ENCODE measurements at places on chromosomes 4 and X. TPM values are rescaled to one million over a fixed set of nuclear protein-coding genes. Genes with fewer than 3 reads are reported as not detected.

DNA sequence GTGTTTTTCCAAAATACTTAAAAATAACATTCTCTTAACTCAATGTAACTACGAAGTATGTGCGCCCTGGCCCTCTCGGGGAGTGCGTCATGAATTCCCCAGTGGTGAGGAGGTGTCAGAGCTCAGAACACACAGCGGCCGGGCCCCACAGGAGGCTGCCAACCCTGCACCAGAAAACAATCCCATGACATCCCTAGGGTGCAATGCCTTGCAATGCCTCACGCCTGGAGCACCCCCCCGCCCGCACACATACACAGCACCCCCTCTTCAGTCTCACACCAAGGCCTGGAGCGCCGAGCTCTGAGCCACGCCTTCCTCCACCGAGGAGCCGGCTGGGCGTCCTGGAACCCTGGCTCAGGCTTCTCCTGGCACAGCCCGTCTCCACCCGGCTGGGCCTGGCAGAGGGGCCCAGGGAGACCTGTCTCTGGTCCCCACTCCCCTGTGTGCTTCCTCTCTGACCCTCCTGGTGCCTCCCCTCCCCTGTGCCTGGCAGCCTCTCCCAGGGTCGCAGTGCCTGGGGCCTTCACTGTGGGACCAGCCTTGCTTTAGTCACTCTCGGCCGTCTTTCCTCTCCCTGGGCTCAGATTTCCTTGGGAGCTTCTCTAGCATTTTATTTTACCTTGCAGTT is 108.2 kb upstream of the ADRA2C start:
- no peaks in the 10 kb centered on the region for H3K36me3 ChIP-seq
- no peak overlapping the region for H3K27ac ChIP-seq
- no peaks in the 10 kb centered on the region for H3K27me3 ChIP-seq
- no peaks in the 10 kb centered on the region for H3K4me1 ChIP-seq
- H3K4me3 ChIP-seq = no peak overlapping the region
- no peak for DNase-seq

GRCh38 chr4:90142081-90142480 is 14.9 kb downstream of the CCSER1 start:
- H3K4me1 ChIP-seq = no peaks in the 10 kb centered on the region
- DNase-seq = no peak
- no peaks in the 10 kb centered on the region for H3K36me3 ChIP-seq
- no peaks in the 10 kb centered on the region for H3K27me3 ChIP-seq
- no peak overlapping the region for H3K4me3 ChIP-seq

DNA sequence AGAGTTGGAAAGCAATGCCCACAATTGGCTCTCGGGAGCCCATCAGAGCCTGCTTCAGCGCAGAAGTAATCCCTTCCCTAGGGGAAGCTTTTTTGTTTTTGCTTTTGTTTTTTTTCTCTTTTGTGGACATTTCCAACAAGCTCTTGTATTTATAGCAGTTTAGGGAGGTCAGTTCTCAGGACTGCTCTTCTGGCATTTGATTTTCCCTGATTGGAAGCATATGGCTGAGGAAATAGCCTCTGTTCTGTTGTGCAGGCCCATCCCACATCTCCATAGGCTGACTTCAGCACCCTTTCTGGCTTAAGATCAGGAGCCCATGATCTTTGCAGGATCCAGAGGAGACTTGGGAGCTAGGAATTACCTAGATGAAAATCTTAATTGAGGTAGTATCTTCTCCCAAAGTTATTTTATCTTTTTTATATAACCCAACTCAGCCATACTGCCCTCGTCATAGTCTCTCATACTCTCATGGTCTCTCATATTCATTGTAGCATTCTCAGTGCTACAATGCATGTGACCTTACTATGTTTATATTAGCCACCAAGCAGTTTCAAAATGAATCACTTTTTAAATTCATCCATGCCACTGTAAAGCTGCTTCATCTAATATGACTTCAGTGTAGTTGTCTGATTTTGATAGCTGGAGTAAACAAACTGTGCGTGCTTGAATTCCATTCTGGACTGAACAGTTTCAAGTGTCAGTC is 16.7 kb downstream of the PAGE4 start:
- DNase-seq = no peak
- no peak overlapping the region for H3K27ac ChIP-seq
- H3K4me1 ChIP-seq = no peaks in the 10 kb centered on the region

DNA sequence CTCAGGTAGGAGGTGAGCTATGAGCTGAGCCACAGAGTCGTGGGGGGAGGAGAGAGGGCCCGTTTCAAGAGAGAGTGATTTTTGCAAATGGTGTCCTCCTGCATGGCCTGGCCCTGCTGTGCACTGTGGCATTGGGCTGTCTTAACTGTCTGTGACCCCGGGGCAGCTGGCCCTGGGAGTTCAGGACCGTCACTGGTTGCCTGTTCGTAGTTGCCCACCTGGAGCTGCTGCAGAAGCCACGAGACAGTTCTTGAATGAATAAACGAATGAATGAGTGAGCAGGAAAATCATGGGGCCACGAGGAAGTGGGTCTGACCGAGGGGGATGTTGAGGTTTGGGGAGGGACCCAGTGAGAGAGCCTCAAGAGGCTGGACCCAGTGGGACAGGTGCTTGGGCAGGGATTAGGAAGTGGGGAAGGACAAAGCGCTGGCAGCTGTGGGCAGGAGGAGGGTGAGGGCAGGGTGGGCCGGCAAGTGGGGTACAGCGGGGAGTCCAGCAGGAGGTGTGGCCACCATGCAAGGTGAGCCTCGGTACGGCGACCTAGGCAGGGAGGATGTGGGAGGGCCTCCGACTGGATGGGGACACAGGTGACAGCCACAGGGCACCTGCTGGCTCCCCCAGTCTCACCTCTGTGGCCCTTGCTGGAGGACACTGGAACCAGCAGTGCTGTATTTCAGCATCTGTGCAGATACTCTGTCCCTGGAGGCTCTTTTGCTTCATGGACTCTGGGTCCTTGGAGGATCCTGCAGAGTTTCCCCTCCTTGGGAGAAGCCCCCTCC is 10.2 kb downstream of the RGS12 start:
- peak overlapping the region; percentile 11 for H3K4me3 ChIP-seq
- H3K36me3 ChIP-seq = no peaks in the 10 kb centered on the region
- peak; percentile 37 for DNase-seq
- H3K27me3 ChIP-seq = no peaks in the 10 kb centered on the region
- H3K4me1 ChIP-seq = peaks cover 39% of the 10 kb centered on the region
- peak overlapping the region; percentile 65 for H3K27ac ChIP-seq

DNA sequence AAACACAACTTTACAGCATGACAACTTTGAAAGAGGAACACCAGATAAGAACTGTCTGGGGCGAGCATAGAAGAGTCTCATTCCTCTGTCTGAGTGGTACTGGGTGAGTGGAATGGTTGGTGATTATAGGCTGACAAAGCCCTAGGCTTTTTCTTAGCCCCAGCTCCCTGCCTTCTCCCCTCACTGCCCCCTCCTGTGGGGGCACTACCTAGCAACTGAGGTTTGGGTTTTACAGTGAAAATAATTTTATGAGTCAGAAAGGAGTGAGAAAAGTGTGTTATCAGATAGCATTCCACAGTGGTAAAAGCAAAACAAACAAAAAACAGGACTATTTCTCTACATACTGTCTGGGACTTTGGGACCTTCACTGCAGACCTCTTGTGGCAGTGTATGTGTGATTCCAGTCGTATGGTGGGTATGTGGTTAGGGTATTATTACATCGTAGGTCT is 10.5 kb upstream of the TMEM165 start:
- no peak overlapping the region for H3K4me3 ChIP-seq
- H3K27me3 ChIP-seq = no peaks in the 10 kb centered on the region
- H3K36me3 ChIP-seq = no peaks in the 10 kb centered on the region
- H3K4me1 ChIP-seq = no peaks in the 10 kb centered on the region
- DNase-seq = no peak

DNA sequence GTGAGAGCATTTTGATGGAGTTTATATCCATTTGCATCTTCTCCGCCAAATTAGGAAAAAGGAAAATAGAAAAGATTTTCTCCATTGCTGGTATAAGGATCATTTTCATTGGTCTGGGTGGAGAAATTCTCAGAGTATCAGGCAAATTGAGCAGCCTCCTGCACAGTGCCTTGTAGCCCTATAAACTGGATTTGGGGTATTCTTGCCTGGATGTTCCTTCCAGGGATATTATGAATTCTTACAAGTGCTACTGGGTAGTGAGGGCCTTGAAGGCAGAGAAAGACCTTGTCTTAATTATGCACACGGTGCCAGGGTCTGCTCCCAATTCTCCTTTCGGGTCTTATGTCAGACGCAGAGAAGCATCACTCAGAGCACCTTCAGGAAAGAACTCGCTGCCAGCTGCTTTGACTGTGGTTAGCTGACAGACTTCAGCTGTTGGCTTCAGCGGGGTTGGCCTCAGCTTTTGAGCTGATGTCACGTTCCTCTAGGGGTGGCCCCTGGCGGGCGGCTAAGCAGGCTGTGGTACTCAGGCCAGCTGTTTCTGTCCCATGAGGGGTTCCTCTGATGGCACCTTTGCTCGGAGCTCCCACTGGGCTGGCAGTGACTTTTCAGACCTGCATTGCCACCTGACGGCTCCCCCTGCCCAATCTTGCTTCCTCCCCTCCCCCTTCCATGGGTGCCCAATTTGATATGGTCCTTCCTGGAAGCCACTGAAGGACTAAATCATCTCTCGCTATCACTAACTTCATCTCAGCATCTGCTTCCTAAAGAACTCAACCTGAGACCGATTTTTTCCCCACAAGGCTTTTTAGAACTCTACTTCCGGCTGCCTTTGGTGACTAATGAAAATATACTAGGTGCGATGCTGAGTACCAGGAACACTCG is 519.5 kb downstream of the BCOR start:
- H3K36me3 ChIP-seq = no peaks in the 10 kb centered on the region
- no peak overlapping the region for H3K4me3 ChIP-seq
- peaks cover 10% of the 10 kb centered on the region for H3K4me1 ChIP-seq
- no peak overlapping the region for H3K27ac ChIP-seq
- DNase-seq = peak; percentile 65

GRCh38 chr4:64718091-64718490 is 308.8 kb upstream of the TECRL start:
- no peaks in the 10 kb centered on the region for H3K27me3 ChIP-seq
- no peaks in the 10 kb centered on the region for H3K36me3 ChIP-seq
- DNase-seq = no peak
- no peaks in the 10 kb centered on the region for H3K4me1 ChIP-seq

CRLF2 gene
- not detected for total RNA-seq

DNA sequence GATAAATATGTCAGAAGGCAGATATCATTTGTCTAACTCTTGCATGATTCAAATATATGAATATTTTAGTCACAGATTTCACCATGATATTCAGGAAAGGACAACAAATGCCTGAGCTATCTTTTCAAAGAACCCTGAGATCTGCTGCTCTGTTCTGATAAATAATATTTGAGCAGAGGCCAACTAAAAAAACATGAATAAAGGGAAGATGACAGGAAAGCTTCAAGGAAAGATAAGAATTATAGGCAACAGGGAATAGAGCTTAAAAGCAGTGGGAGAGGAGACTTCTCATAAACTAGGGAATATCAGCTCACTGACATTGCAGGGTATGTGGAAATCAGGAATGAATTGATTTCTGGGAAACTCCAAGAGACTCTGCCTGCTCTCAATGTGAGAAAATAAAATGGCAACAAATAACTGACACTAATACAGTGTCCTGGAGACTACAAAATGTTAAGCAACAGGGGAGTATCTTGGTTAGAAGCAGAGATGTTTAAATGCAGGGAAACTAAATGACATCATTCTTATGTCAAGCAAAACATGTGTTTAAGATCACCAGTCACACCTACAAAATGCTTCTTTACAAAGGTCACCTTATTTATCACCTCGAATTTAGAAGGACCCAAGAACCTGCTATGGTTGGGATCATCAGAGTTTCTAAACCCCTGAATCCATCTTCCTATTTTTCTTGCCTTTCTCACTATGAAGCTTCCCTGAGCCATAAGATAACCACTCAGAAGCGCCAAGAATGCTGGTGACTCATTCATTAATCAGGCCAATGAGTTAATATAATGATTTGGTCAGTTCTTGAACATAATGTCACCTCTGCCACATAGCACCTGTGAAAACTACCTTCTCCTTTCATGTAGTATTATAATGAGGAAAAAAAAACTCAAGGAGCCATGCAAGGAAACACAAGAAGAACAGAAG is 78.1 kb downstream of the NDST3 start:
- H3K4me3 ChIP-seq = no peak overlapping the region
- H3K36me3 ChIP-seq = no peaks in the 10 kb centered on the region

GRCh38 chrX:9604111-9604907 is 139.5 kb downstream of the TBL1X start:
- H3K36me3 ChIP-seq = no peaks in the 10 kb centered on the region
- H3K4me1 ChIP-seq = peaks cover 13% of the 10 kb centered on the region
- no peak for DNase-seq
- no peak overlapping the region for H3K27ac ChIP-seq
- H3K4me3 ChIP-seq = no peak overlapping the region

GRCh38 chr4:105719204-105719603 is 10.6 kb downstream of the GSTCD start:
- H3K4me3 ChIP-seq = no peak overlapping the region
- DNase-seq = no peak
- no peaks in the 10 kb centered on the region for H3K36me3 ChIP-seq
- H3K27ac ChIP-seq = no peak overlapping the region
- H3K4me1 ChIP-seq = peaks cover 7% of the 10 kb centered on the region
- no peaks in the 10 kb centered on the region for H3K27me3 ChIP-seq

DNA sequence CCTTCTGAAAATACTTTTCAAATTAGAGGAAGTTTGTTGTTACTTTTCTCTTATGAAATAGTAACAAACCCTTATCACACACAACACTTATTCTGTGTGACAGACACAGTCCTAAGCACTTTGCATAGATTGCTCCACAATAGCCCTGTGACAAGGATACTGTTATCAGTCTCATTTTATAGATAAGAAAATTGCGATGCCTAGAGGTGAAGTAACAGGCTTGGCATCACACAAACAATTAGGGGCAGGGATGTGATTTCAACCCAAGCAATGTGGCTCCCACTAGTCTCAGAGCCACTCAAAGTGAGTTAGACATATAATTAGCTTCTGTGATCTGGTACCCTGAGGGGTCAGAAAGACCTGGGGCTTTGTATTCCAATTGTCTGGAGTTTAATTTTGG is 339.9 kb downstream of the FBXO8 start:
- no peaks in the 10 kb centered on the region for H3K36me3 ChIP-seq
- no peaks in the 10 kb centered on the region for H3K4me1 ChIP-seq
- no peak for DNase-seq
- no peaks in the 10 kb centered on the region for H3K27me3 ChIP-seq

GRCh38 chr4:183408796-183409195 is 35.6 kb upstream of the CDKN2AIP start:
- H3K4me3 ChIP-seq = no peak overlapping the region
- DNase-seq = no peak
- no peaks in the 10 kb centered on the region for H3K36me3 ChIP-seq
- H3K4me1 ChIP-seq = peaks cover 10% of the 10 kb centered on the region
- H3K27me3 ChIP-seq = no peaks in the 10 kb centered on the region
- no peak overlapping the region for H3K27ac ChIP-seq

DNA sequence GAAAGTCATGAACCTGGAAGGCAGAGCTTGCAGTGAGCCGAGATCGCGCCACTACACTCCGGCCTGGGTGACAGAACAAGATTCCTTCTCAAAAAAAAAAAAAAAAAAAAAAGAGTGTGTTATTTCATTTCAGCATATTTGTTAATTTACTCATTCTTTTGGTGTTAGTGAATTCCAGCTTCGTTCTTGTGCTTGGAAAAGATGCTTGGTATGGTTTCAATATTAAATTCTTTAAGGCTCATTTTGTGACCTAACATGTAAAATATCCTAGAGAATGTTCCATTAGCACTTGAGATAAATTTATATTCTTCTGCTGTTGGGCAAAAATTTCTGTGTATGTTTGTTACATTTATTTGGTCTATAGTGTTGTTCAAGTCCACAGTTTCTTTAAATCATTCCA is 66.8 kb downstream of the SPIN3 start:
- H3K4me3 ChIP-seq = no peak overlapping the region
- DNase-seq = no peak
- no peaks in the 10 kb centered on the region for H3K36me3 ChIP-seq
- H3K27me3 ChIP-seq = no peaks in the 10 kb centered on the region

- DNase-seq = peak; percentile 61
- H3K27ac ChIP-seq = no peak overlapping the region
- H3K36me3 ChIP-seq = no peaks in the 10 kb centered on the region
- H3K27me3 ChIP-seq = no peaks in the 10 kb centered on the region
Measured at GRCh38 chrX:106999002-106999975, 723 bp downstream of the MORC4 start.
